Left lobe of liver (tissue), 2 donors: ENCODE measurements at places on chromosomes 2 and 18. TPM values are rescaled to one million over a fixed set of nuclear protein-coding genes. Genes with fewer than 3 reads are reported as not detected.

- DNase-seq: no peak
Measured at GRCh38 chr2:200863782-200864175, 679 bp downstream of the CLK1 start.

DNA sequence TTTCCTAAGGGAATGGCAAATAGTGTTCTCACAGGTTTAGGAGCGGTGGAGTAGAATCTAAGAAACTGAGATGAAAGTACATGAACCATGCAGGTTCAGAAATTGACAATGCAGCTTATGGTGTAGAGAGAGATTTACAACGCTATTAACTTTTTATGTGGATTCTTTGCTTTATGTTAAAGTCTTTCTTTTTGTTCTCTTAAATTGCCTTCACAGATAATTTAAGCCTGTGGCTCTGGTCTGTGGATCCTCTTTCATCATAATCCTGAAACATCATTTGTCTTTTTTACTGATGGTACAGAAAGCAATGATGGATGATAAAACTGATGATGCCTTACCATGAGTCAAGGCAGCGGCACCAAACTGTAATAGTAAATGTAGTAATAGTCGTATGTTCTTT lies 30.3 kb downstream of the SOCS6 start:
- no peak for DNase-seq

- peak; percentile 60 for DNase-seq
Measured at GRCh38 chr2:236512902-236513435, 56.7 kb upstream of the ACKR3 start.

DNA sequence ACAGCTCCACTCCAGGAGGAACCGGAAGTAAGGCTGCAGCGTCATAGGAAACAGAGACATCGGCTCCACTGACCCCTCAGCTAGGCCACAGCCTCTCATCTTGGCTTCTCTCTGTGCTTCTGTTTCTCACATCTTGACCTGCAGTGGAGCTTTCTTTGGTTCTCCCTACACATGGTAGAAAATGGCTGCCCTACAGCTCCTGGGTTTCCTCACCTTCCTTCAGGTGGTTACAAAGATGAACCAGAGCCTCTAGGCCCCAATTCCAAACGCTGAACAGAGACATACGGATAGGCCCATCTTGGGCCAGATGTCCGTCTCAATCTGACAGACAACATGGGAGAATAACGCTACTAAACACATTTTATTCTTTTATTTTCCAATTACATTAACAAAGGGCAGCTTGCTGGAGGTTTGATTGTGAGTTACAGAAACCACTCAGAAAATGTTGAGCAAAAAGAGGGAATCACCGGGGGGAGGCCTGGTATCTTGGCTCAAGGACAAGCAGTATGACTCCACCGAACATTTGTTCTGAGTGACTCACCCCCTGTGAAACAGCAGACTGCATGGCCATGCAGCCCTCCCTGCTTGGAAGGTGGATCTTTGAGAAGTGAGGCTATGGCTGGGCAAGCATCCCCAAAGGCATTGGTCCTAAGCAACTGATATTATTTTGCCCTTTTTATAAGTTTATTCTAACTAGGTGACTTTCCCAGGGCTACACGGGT lies 303.5 kb downstream of the CDCA7 start:
- no peak for DNase-seq

- no peak for DNase-seq
Measured at GRCh38 chr2:189147361-189147760, 32.2 kb downstream of the COL5A2 start.

- DNase-seq: no peak
Measured at GRCh38 chr2:100404411-100404810, 13.1 kb downstream of the CHST10 start.

The UGT1A3 gene
- 52.8 TPM for total RNA-seq

The VWA3B gene
- total RNA-seq: 0.18 TPM

The LRRTM4 gene
- not detected for total RNA-seq
